ENCODE measurements at places on chromosomes 3 and 15. TPM values are rescaled to one million over a fixed set of nuclear protein-coding genes. Genes with fewer than 3 reads are reported as not detected.

- H3K4me1 ChIP-seq = no peaks in the 10 kb centered on the region
- no peak overlapping the region for H3K27ac ChIP-seq
- H3K4me3 ChIP-seq = no peak overlapping the region
- no peaks in the 10 kb centered on the region for H3K36me3 ChIP-seq
- no peak for DNase-seq
Measured at GRCh38 chr15:33699691-33700447, 268.4 kb upstream of the CHRM5 start.

- no peak overlapping the region for H3K4me3 ChIP-seq
- H3K27me3 ChIP-seq = no peaks in the 10 kb centered on the region
- no peaks in the 10 kb centered on the region for H3K36me3 ChIP-seq
- DNase-seq = no peak
- H3K27ac ChIP-seq = no peak overlapping the region
Measured at GRCh38 chr15:70348581-70349344, 251.0 kb upstream of the TLE3 start.

DNA sequence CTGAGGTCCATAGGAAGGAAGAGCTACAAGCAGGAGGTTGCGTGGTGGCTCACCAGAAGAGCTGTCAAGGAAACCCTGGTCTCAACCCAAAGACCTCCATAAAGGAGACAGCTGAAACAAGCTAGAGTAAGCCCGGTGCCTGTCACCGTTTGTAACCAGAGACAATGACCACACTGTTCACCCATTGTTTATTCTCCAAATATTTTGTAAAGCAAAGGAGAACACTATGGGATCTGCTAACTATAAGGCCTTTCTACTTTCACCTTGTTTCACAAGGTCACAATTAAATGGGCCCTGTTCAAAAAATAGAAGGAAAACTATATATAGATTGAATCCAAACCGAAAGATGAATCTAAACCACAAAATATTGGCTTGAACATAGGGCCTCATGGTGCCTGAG, 128.9 kb upstream of the TPRG1 start:
- no peak for DNase-seq
- H3K4me3 ChIP-seq = no peak overlapping the region
- no peak overlapping the region for H3K27ac ChIP-seq
- peaks cover 3% of the 10 kb centered on the region for H3K27me3 ChIP-seq

DNA sequence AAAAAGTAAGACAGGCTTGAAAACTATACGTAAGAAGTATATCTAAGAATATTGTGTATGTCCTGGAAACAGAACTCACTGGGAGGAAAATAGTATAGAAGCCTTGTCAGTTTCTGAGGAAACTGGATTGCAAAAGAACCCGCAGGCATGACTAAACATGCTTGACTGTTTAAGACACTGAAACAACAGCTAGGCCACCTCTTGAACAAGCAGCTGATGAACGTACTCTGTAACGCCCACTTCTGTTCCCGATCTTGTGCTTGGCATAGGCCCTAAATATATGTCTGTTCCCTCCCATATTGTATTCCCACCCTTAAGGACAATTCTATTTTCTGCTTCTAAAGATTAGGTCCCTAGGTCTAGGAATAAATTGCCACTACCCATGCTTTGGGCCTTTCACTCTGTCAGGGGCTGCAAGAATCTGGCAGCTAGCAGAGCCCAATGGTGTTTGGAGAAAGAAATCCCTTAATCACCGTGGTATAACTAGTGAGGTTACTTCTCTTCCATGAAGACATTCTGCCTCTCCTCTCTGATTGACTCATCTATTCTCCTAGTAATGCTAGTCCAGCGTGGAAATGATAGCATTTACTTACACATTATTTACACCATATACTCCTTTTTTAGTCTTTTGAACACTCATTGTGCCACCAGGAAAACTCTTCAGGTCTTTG, 46.2 kb downstream of the CD200 start:
- no peak overlapping the region for H3K4me3 ChIP-seq
- H3K4me1 ChIP-seq = peaks cover 49% of the 10 kb centered on the region
- no peaks in the 10 kb centered on the region for H3K27me3 ChIP-seq
- peaks cover 2% of the 10 kb centered on the region for H3K36me3 ChIP-seq
- no peak for DNase-seq

DNA sequence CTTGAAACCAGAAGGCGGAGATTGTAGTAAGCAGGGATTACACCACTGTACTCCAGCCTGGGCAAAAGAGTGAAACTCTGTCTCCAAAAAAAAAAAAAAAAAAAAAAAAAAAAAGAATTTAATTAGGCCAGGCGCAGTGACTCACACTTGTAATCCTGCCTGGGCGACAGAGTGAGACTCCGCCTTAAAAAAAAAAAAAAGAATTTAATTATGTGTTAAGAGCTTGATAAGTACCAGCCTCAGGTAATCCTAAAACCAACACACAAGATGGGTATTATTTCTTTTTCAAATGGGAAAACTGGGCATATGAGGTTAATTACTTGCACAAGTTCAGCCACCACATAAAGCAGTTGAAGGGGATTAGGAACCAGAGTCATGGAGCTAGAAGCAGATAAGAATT, 49.0 kb downstream of the PBRM1 start:
- peaks cover 63% of the 10 kb centered on the region for H3K36me3 ChIP-seq
- H3K27ac ChIP-seq = no peak overlapping the region
- no peaks in the 10 kb centered on the region for H3K27me3 ChIP-seq
- no peaks in the 10 kb centered on the region for H3K4me1 ChIP-seq
- DNase-seq = no peak
- no peak overlapping the region for H3K4me3 ChIP-seq

DNA sequence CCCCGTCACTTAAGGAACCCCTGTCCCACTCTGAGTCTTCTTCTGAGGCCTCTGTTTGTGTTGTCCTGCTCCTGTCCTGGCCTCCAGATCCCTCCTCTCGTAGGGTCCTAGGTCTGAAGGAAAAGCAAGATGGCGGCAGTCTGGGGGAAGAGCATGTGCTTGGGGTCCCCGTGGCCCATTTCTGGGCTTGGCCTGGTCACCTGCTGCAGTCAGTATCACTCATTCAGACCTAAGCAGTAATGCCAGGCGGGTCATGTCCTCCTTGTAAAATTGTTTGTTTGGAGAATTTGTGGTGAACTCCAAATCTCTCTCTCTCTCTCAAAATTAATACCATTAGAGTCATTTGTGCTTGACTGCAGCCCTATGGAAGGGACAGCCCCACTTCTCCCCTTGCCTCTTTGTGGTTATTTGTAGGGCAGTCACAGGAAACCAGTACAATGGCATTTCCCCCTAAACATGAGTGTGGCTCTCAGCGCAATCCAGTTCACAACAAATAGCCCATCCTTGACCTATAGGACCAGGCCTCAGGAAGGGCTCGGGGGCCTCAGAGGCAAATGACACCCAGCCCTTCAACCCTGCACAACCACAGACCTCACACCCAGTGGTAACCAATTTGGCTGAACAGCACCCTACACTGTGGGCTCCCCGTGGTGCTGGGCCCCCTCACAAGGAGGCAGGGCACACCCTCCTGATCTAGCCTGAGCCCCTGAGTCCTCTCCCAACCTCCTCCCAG, 173.5 kb downstream of the OR4M2 start:
- H3K36me3 ChIP-seq = no peaks in the 10 kb centered on the region
- H3K27me3 ChIP-seq = peaks cover 2% of the 10 kb centered on the region
- H3K4me1 ChIP-seq = peaks cover 25% of the 10 kb centered on the region
- no peak overlapping the region for H3K27ac ChIP-seq
- H3K4me3 ChIP-seq = peak overlapping the region; percentile 12

DNA sequence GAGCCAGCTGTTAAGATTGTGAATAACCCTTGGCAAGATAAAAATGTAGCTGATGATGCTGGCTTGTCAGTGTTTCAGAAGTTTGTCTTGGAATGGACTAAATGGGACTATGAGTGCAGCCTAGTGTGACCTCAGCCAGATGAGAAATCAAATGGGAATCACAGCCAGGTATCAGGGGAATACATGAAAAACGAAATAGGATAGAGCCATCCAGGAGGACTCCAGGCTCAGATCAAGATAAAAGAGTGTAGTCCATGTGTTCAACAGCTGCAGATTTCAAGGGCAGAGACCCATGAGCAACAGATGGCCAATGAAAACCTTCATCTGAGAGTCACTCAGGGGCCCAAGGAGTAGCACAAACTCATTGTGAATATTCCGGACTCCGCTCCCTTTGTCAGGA, 1080.9 kb upstream of the CADM2 start:
- no peak for DNase-seq
- no peaks in the 10 kb centered on the region for H3K4me1 ChIP-seq
- H3K27ac ChIP-seq = no peak overlapping the region
- no peak overlapping the region for H3K4me3 ChIP-seq
- no peaks in the 10 kb centered on the region for H3K27me3 ChIP-seq

- peaks cover 25% of the 10 kb centered on the region for H3K27me3 ChIP-seq
- no peaks in the 10 kb centered on the region for H3K36me3 ChIP-seq
- no peak overlapping the region for H3K27ac ChIP-seq
- DNase-seq = no peak
Measured at GRCh38 chr15:66126031-66126441, 127.5 kb downstream of the MEGF11 start.

DNA sequence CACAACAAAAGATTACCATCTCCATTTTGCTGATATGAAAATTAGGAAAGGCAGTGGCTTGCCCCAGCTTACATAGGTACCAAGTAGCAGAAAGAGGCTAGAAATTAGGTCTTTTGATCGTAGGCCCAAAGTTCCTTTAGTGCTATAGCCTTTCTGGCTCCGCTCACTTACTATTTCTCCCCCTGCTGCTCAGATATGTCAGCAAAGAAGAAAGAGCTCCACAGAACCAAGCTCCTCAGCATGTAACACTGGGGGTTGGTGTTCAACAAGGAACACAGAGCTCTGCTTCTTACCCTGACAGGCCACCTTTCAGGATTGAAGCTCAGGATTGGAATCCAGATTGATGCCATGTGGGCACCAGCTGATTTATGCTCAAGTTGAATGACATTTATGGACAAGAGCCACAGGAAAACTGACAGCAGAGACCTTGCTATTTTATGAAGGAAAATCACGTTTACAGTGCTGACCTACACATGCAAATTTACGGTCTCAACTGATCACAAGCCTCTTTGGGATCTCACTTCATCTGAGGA, 6.1 kb upstream of the IL12A start:
- no peak overlapping the region for H3K27ac ChIP-seq
- no peaks in the 10 kb centered on the region for H3K36me3 ChIP-seq
- H3K27me3 ChIP-seq = no peaks in the 10 kb centered on the region
- H3K4me3 ChIP-seq = no peak overlapping the region
- DNase-seq = no peak

GRCh38 chr3:106348139-106348690, 479.4 kb upstream of the CBLB start:
- no peak overlapping the region for H3K27ac ChIP-seq
- no peaks in the 10 kb centered on the region for H3K36me3 ChIP-seq
- peaks cover 17% of the 10 kb centered on the region for H3K4me1 ChIP-seq
- no peaks in the 10 kb centered on the region for H3K27me3 ChIP-seq
- H3K4me3 ChIP-seq = no peak overlapping the region

- no peaks in the 10 kb centered on the region for H3K27me3 ChIP-seq
- H3K4me3 ChIP-seq = no peak overlapping the region
- no peaks in the 10 kb centered on the region for H3K4me1 ChIP-seq
- no peak overlapping the region for H3K27ac ChIP-seq
Measured at GRCh38 chr3:85801955-85802354, 843.2 kb downstream of the CADM2 start.

DNA sequence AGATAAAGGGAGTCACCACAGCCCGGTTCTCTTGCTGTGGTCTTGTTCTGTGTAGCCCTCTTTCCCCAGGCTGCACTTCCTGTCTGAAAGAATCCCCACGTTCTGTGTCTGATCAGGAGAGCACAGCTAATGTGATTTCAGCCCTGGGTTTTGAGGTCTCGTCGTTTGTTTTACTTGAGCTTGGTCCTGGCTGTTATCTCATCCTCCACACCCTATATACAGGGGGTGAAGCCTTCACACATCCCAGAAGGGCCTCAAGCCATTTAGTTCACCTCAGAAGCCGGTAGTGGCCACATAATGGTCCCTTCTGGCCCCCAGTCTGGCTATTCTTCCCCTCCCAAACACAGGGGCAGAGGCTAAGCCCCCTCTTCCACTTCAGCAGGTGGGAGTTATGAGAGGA, 115.6 kb downstream of the PDE8A start:
- H3K27ac ChIP-seq = no peak overlapping the region
- no peak for DNase-seq
- peaks cover 39% of the 10 kb centered on the region for H3K36me3 ChIP-seq
- H3K4me3 ChIP-seq = no peak overlapping the region

DNA sequence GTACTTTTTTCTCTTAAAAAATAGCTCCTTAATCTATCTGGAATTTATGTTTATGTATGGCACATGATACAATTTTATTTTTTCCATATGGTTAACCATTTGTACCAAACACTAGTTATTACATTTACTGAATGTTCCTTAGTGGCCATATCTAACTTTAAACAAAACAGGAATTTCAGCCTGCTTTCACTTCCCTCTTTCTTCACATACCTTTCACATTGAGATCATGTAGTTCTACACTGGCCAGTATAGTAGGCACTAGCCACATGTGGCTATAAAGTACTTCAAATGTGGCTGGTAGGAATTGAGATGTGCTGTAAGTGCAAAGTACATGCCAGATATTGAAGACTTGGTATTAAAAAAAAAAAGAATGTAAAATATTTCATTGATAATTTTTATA, 4.7 kb upstream of the RYK start:
- H3K27me3 ChIP-seq = peaks cover 9% of the 10 kb centered on the region
- no peak overlapping the region for H3K27ac ChIP-seq
- no peak overlapping the region for H3K4me3 ChIP-seq
- peaks cover 20% of the 10 kb centered on the region for H3K4me1 ChIP-seq

DNA sequence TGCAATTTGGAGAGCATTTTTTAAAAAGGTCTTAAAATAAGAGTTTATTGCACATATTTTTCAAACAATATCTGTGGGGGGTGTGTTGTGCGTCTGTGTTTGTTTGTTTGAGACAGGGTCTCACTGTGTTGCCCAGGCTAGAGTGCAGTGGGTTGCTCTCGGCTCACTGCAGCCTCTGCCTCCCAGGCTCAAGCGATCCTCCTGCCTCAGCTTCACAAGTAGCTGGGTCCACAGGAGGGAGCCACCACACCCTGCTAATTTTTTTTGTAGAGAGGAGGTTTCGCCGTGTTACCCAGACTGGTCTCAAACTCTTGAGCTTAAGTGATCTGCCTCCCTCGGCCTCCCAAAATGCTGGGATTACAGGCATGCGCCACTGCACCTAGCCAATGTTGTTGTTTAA, 2.7 kb downstream of the MLF1 start:
- no peak for DNase-seq
- H3K36me3 ChIP-seq = peaks cover 2% of the 10 kb centered on the region
- peaks cover 12% of the 10 kb centered on the region for H3K4me1 ChIP-seq
- H3K4me3 ChIP-seq = no peak overlapping the region

GRCh38 chr3:8768364-8769087, 887 bp downstream of the OXTR start:
- H3K36me3 ChIP-seq = no peaks in the 10 kb centered on the region
- H3K27me3 ChIP-seq = peaks cover 41% of the 10 kb centered on the region
- H3K27ac ChIP-seq = no peak overlapping the region
- DNase-seq = no peak

GRCh38 chr3:158050461-158050860, 55.8 kb downstream of the SHOX2 start:
- H3K27ac ChIP-seq = no peak overlapping the region
- no peaks in the 10 kb centered on the region for H3K36me3 ChIP-seq
- H3K4me3 ChIP-seq = no peak overlapping the region

- H3K4me3 ChIP-seq = no peak overlapping the region
- no peaks in the 10 kb centered on the region for H3K36me3 ChIP-seq
- peaks cover 3% of the 10 kb centered on the region for H3K4me1 ChIP-seq
- H3K27ac ChIP-seq = no peak overlapping the region
Measured at GRCh38 chr3:190492966-190493365, 20.9 kb upstream of the IL1RAP start.

Gene STXBP5L
- total RNA-seq = not detected

Gene GMPPB
- 39.9 TPM for total RNA-seq

Gene KLHL24
- total RNA-seq = 33.9 TPM

Gene CYP8B1
- not detected for total RNA-seq

Gene RTP3
- not detected for total RNA-seq

Measured in activated B cell treated with CpG ODN at 0.5 μM for 24 hours (primary cell).